HCT116 (cell line): ENCODE measurements at places on chromosomes 2 and 18. TPM values are rescaled to one million over a fixed set of nuclear protein-coding genes. Genes with fewer than 3 reads are reported as not detected.

KATNAL2 gene
- 2.0 TPM for total RNA-seq

SCLY gene
- total RNA-seq = 28.7 TPM

DNA sequence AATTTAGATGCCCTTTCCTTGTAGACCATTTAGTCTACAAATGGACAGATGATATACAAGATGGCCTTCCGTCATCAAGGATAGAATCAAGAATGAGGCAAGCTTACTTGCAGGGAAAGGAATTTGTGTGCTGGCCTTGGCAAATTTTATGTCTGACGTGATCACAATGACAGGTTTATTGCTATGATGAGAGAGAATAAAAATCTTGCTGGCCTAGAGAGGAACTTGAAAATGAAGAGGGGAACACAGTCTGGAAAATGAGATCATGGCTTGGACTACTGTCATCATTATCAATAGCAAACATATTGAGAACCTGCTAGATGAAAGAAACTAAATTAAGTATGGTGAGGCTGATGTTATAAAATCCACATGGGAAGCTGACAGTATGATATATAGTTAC, 66.0 kb downstream of the CSRNP3 start:
- H3K27me3 ChIP-seq = no peaks in the 10 kb centered on the region; the same call in 1 of the 2 replicates
- no peak overlapping the region for H3K27ac ChIP-seq
- no peak overlapping the region for H3K4me3 ChIP-seq
- H3K4me1 ChIP-seq = no peaks in the 10 kb centered on the region

GRCh38 chr2:240932724-240933047, 26.6 kb downstream of the CROCC2 start:
- no peaks in the 10 kb centered on the region for H3K4me1 ChIP-seq
- H3K4me3 ChIP-seq = no peak overlapping the region
- H3K36me3 ChIP-seq = no peaks in the 10 kb centered on the region
- DNase-seq = no peak
- H3K27ac ChIP-seq = no peak overlapping the region

TAF4B gene
- total RNA-seq = 17.8 TPM

DNA sequence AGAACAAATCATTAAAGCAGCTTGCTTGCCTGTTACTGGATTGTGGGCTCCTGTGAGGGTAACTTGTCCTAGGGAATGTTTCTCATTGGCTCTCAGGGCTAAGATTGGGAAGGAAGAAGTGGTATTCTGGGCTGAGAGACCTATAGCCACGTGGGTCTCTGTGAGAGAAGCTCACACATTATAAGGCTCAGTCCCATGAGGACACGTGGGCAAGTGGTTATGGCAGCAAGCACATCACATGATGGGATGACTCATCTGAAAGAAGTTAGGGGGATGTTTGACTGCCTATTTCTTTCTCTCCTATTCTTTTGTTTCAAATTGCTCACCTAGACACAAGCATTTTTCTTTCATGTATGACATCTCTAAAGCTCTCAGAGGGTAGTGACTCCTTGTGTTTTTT, 418.0 kb upstream of the ST6GAL2 start:
- H3K4me1 ChIP-seq = no peaks in the 10 kb centered on the region
- no peaks in the 10 kb centered on the region for H3K36me3 ChIP-seq
- no peaks in the 10 kb centered on the region for H3K27me3 ChIP-seq

DNA sequence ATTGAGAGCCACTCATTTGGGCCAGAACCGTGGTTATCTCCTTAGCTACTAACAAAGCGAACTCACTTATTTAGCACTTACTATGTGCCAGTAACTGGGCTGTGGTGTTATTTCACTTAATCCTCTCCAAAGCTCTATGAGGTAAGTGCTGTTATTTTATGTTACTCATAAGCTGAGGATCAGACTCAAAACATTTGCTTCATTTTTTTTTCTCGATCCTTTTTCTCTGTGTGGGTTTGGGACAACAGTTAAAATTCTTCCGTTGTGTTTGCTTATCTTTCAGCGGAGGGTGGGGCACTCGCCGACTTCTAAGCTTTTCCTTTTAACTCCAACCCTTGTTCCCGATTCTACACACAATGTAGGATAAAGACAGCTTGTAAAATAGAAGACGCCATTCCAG, 52.8 kb downstream of the TMEM178A start:
- 0 out of 2 replicates have a peak, but pooled peaks cover 7% of the 10 kb centered on the region for H3K27me3 ChIP-seq
- H3K4me3 ChIP-seq = no peak overlapping the region
- no peaks in the 10 kb centered on the region for H3K36me3 ChIP-seq
- no peak for DNase-seq
- H3K4me1 ChIP-seq = no peaks in the 10 kb centered on the region

DNA sequence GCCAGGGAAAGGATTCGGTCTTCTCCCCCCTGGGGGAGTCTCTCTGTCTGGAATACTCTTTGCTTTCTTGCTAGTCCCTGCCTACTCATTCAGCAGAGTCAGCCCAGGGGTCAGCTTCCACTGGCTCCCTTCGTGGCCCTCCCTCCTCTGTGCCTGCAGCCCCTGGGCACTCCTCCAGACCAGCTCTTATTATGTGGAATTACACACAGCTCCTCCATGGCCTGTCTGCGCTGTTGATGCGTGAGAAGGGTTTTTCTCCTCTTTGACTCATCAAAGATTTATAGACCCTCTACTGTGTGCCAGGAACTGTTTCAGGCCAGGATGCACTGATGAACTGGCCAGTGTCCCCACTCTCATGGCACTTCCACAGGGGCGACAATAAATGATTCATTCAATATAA, 44.4 kb downstream of the ST8SIA5 start:
- peaks cover 2% of the 10 kb centered on the region; the same call in 1 of the 2 replicates for H3K4me1 ChIP-seq
- no peaks in the 10 kb centered on the region for H3K27me3 ChIP-seq
- no peak overlapping the region for H3K27ac ChIP-seq
- H3K4me3 ChIP-seq = no peak overlapping the region
- no peak for DNase-seq

- H3K36me3 ChIP-seq = no peaks in the 10 kb centered on the region
- no peak overlapping the region for H3K4me3 ChIP-seq
- H3K4me1 ChIP-seq = no peaks in the 10 kb centered on the region
- peaks cover 3% of the 10 kb centered on the region; the same call in 1 of the 2 replicates for H3K27me3 ChIP-seq
These were observed 228.6 kb downstream of the ZNF516 start for GRCh38 chr18:76266236-76266991.

GREB1L gene
- 12.2 TPM for total RNA-seq

- H3K27me3 ChIP-seq = no peaks in the 10 kb centered on the region
- DNase-seq = no peak
- peaks cover 19% of the 10 kb centered on the region for H3K4me1 ChIP-seq
These were observed 1.0 kb upstream of the PPP1CB start for GRCh38 chr2:28750316-28751251.

DNA sequence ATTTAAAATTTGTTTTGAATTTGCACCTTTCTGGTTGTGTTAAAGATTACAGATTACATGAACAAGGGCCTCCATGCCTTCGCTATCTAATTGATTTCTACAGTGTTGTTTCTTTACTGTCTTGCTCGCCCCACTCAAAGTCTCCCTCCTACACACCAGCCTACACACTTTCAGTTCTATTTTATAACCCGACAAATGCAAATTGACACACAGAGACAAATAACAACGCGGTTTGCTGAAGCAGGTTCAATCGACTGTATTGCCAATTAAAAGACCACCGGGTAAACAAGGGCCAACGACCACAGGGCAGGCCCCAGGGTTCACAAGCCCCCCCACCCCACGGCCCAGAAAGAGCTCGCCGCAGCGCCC, 869 bp downstream of the STARD7 start:
- H3K36me3 ChIP-seq = 0 out of 2 replicates have a peak, but pooled peaks cover 2% of the 10 kb centered on the region
- H3K4me1 ChIP-seq = peaks cover 14% of the 10 kb centered on the region
- H3K27ac ChIP-seq = peak overlapping the region; percentile 99
- H3K4me3 ChIP-seq = peak overlapping the region; percentile 97
- DNase-seq = no peak

DNA sequence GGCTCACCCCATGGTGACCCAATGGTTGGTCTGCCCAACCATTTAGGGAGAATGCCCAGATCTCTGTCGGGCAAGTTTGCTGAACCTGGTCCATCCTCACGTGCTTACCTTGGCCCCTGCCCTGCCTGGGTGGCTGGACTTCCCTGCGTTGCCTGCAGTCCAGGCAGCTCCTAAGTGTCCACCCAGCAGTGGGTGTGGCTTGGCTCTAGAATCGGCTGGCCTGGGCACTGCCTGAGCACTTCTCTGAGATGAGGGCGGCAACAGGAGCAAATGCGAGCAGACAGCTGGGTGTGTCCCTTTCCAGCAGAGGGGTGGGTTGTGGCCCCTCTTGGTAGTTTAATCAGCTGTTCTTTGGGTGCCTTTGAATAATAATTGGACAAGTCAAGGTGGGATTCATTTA, 11.3 kb downstream of the PCARE start:
- H3K4me3 ChIP-seq = no peak overlapping the region
- DNase-seq = no peak
- H3K27me3 ChIP-seq = no peaks in the 10 kb centered on the region
- no peaks in the 10 kb centered on the region for H3K36me3 ChIP-seq

DNA sequence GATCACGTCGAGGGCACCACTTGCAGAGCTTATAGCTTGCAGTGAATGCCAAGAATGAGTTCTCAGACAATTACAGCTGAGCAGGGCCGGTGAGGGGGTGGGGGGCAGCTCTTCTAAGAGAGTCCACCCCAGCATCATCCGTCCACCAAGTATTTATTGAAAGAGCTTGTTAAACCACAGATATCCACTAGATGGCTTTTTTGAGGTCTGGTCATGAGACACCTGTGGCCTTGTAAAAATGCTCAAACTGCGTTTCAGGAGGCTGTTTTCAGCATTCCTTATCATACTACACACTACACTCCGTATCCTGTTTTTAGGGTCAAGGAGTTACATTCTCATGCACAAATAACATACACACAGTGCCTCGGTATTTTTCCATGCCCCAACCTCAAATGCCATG, 51.5 kb downstream of the DNAJC10 start:
- DNase-seq = peak; percentile 8
- H3K27me3 ChIP-seq = no peaks in the 10 kb centered on the region
- no peak overlapping the region for H3K4me3 ChIP-seq
- no peak overlapping the region for H3K27ac ChIP-seq
- peaks cover 14% of the 10 kb centered on the region; the same call in 1 of the 2 replicates for H3K36me3 ChIP-seq

- peaks cover 10% of the 10 kb centered on the region; the same call in 1 of the 2 replicates for H3K27me3 ChIP-seq
- no peak overlapping the region for H3K27ac ChIP-seq
- H3K4me3 ChIP-seq = no peak overlapping the region
These were observed 44.1 kb downstream of the C1D start for GRCh38 chr2:68018727-68019126.

DNA sequence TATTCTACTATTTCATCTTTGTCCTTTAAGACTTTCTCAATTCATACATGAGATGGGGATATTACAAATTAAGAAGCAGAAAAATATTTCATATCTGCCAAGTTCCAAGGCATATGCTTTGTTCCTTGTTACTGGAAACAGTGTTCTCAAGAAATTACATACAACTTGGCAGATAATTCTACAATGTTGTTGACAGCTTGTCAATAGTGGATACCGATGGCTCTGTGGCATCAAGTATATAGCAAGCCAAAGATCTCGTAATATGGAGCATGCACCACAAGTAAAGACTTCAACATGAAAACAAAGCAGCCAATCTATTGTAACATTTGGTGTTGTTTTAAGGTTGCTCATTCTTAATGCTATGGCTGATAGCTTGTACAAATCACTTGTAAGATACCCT, 598.2 kb upstream of the KLHL29 start:
- no peaks in the 10 kb centered on the region for H3K27me3 ChIP-seq
- H3K36me3 ChIP-seq = no peaks in the 10 kb centered on the region
- no peaks in the 10 kb centered on the region for H3K4me1 ChIP-seq
- H3K27ac ChIP-seq = no peak overlapping the region
- no peak for DNase-seq

GRCh38 chr2:41936771-41937463, 110.9 kb upstream of the PKDCC start:
- H3K27me3 ChIP-seq = peaks cover 4% of the 10 kb centered on the region; the same call in 1 of the 2 replicates
- no peaks in the 10 kb centered on the region for H3K4me1 ChIP-seq
- H3K27ac ChIP-seq = no peak overlapping the region
- H3K4me3 ChIP-seq = no peak overlapping the region

SLC5A7 gene
- not detected for total RNA-seq

DNA sequence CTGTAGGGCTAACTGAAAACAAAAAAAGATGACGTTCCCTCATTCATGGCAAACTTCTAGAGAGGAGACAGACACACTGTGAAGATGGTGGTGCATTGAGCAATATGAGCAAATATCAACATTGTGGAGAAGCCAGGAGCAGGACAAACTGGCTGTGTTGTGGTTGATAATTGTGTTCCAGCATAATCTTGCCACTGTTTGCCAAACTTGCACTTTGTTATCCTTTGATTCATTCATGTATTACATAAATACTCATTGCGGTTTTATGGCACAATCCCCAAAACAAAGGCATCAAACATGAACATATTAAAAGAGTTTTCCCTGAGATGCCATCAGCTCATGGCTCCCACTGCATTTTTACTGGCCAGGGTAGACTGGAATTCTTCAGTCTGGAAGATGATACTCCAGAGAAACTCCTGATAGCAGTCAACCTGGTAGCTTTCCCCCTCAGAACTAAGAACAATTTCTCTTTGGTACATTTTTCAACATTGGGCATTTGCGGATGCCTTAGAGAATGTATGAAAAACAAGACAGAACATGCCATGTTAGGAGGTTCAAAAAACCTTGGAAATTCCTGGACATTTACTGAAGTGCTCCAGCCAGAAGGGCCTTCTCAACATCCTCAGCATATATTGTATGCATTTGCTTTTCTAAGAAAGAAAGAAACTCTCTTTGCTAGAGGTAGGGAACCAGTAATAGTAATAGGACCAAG, 487.4 kb upstream of the CELF4 start:
- no peaks in the 10 kb centered on the region for H3K4me1 ChIP-seq
- no peak for DNase-seq
- H3K27ac ChIP-seq = no peak overlapping the region
- H3K36me3 ChIP-seq = no peaks in the 10 kb centered on the region
- H3K4me3 ChIP-seq = no peak overlapping the region
- H3K27me3 ChIP-seq = no peaks in the 10 kb centered on the region

- no peaks in the 10 kb centered on the region; the same call in 1 of the 2 replicates for H3K27me3 ChIP-seq
- no peaks in the 10 kb centered on the region for H3K36me3 ChIP-seq
- no peak overlapping the region for H3K27ac ChIP-seq
- no peak for DNase-seq
These were observed 79.2 kb upstream of the PID1 start for GRCh38 chr2:229350117-229350805.

GRCh38 chr2:196174404-196174803, 3.0 kb upstream of the STK17B start:
- H3K36me3 ChIP-seq = no peaks in the 10 kb centered on the region
- H3K27ac ChIP-seq = no peak overlapping the region
- H3K4me1 ChIP-seq = no peaks in the 10 kb centered on the region; the same call in 1 of the 2 replicates
- H3K27me3 ChIP-seq = 0 out of 2 replicates have a peak, but pooled peaks cover 5% of the 10 kb centered on the region
- H3K4me3 ChIP-seq = no peak overlapping the region
